ENCODE measurements at places on chromosomes 1 and 21.

DNA sequence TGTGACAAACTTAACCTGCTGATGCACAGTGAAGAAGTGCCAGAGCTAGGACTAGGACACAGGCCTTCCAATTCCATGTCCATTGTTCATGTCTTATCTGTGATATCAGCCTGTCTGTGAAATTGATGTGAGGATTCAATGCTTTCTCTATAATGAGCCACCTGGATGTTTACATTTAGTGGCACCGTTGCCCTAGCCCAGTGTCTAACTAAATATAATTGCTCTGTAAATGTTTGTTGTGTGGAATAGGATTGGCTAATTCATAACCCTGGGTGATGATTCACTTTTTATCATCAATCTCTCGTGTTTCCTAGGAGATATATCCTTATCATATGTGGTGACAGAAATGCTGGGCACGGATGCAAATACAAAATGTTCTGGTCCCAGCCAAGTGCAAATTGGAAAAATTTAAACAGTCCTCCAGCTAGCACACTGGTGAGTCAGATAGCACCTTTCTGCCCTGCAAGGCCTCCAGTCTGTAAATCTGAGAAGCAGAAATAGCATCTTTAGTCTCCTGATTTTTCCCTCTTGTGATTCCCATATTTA lies 46.9 kb upstream of the GNG12 start:
- peak; percentile 37 for DNase-seq

DNA sequence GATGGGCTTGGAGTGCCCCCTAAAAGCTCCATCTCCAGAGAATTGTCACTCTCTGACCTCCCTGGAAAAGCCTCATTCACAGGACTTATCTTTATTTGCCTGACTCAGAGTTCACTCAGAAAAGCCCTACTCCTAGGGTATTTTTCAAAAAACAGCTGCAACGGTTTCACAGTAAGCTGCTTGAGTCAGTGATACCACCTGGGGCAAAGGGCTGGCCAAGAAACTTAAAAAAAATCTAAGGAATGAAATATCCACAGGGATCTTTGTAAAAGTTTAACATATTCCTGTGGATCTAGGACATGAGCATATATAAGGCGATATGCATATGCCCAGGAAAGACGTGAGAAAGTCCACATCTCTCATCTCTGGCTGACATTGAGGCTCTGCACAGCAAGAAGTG lies 33.8 kb upstream of the TSPAN2 start:
- no peak for DNase-seq

DNA sequence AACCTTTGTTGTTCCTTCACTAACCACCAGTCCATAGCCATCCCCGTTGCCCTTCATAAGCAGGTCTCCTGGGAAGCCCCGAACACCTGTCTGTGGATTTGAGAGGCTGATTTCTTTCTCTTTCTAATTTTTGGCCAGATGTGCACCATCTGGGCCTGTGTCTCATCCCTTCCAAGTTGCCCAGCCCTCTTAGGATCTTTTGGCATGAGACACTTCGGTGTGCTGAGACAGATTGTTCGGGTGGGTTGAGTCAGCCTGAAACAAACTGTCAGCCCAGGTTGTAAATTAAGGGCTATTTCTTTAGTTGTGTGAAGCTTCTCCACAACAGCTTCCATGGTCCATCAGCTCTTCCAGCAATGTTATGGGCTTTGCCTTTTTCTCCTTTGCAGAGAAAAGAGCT lies 1.4 kb upstream of the DNAJC11 start:
- no peak for DNase-seq

GRCh38 chr1:230084408-230085177 lies 17.6 kb downstream of the GALNT2 start:
- DNase-seq = peak; percentile 90

- no peak for DNase-seq
These were observed 37.9 kb upstream of the ZBTB40 start for GRCh38 chr1:22413799-22414198.

GRCh38 chr1:82299056-82299455 lies 498.3 kb downstream of the ADGRL2 start:
- DNase-seq = peak; percentile 11

DNA sequence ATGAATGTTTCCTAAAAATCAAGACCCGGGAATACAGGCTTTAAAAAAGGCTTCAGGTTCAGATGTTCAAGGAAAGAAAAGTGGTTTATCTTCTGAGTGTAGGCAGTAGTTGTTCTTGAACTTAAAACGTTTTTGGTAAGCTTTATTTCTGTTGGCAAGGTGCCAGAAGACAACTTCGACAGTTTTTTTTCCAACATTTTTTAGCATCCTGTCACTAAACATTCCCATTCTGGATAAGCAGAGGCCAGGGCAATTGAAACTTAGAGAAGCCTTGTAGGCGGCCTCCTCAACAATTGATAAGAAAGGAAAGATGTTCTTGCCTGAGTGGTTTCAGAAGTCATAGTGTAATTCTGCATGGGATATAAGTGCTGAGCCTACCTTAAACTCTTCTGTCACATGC lies 66.7 kb downstream of the PATJ start:
- no peak for DNase-seq

GRCh38 chr1:91569411-91570119 lies 68.9 kb downstream of the CDC7 start:
- peak; percentile 84 for DNase-seq

GRCh38 chr21:28776251-28776650 lies 216.4 kb downstream of the LTN1 start:
- DNase-seq = peak; percentile 46

GRCh38 chr1:114344656-114345055 lies 166.3 kb downstream of the TRIM33 start:
- DNase-seq = no peak

DNA sequence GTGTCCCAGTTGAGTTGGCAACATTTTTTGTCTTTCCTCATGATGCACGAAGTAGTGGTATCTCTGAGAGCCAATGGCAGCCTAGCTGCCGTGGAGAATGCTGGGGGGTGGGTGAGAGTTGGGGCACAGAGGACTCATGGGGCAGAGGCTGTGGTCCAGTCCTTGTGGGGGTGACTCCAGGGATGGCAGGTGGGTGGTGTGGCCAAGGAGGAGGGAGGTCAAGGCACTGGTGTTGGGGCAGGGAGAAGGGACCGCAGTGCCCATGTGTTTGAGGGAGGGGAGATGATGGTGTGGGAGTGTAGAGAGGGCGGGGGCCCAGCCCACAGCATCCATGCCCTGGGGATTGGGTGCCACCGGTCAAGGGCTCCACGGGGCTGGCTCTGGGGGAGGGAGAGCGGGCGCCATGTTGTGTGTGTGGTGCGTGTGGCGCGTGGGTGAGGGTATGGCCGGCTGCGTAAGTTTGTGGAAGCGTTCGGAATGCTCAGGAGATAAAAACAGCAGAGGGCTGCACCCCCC lies 63.5 kb downstream of the PRKCZ start:
- no peak for DNase-seq

GRCh38 chr1:223210788-223211120 lies 67.7 kb upstream of the TLR5 start:
- DNase-seq = no peak

GRCh38 chr1:106875622-106876021 lies 180.9 kb upstream of the PRMT6 start:
- no peak for DNase-seq

DNA sequence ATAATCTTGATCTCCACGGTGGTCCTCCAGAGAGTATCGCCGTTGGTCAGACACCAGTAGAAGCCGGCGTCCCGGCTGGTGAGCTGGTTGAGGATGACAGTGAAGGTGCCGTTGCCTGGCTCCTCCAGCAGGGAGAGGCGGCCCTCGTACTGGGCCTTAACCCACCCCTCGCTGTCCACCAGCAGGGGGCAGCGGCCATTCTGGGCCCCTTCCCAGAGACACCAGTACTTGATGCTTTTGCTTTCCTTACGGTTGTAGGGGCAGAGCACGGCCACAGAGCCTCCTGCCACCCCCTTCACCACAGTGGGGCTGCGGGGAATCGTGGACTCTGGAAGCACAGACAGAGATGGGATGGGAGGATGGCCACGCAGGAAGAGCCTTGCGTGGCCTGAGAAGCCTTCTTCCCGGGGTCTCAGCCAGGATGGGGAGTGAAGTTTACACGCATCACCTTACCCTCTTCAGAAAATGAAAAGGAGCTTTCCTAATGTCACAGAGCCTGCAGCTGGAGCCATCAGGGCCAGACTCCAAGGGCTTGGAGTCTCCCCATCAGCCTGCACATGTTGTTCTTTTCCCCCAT lies 10.7 kb downstream of the PIGR start:
- no peak for DNase-seq

DNA sequence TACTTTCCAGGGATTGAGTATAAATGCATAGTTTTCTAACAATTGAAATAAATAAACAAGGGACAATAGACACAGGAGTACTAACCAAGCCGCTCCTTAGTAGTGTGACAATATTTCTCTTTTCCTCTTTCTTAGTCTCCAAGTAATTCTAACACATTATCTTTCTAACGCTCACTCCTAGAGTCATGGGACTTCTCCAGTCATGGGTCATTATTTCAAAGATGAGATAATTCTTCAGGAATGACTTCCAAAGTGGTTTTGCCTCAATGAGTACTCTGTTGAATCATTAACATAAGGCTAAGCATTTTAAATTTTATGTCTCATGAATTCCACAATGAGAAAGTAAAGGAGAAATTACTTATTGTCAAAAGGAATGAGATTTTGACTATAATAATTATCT lies 605.8 kb upstream of the ADAMTS5 start:
- DNase-seq = peak; percentile 48

- no peak for DNase-seq
These were observed at the start of gene FCRL2 for GRCh38 chr1:157776971-157777391. FCRL2 (minus strand) TSS chr1:157777132; CDS start chr1:157777073, 59 bp downstream.

DNA sequence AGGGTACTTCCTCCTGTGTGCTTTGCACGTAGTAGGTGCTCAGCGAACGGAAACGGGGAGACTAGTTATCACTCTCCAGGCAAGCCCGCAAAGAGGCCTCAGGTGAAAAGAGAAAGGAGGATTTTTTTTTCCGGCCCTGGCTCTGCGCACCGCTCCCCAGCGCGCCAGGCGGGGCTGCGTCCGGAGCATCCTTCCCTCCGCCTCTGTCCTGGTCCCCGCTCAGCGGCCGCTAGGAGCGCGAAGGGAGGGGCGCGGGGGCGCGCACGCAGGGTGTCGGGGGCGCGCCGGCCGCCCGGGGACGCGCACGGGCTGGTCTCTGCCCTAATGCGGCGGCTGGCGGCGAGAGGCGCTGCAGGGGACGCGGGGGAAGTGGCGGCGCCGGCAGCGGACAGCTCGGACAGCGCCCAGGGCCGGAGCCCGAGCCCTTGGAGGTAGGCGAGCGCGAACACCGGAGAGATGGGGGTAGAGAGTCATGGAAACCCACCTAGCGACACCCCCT lies 42.3 kb upstream of the NFASC start:
- DNase-seq = peak; percentile 51

DNA sequence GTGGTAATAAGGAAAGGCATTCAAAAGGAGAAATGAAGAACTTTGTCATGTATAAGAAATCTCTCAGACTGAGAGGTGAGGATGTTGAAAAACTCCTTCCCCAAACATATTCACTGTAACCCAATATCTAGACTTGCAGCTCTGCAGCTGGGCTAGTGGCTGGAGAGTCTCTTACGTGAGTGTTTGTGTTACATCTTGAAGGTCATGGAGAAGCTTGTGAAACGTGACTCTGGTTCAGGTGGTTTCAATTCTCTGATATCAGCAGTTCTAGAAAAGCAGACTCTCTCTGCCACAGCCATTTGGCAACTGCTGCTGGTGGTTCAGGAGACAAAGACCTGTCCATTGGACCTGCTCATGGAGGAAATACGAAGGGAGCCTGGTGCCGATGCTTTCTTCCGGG lies 55.0 kb upstream of the EPHA8 start:
- DNase-seq = peak; percentile 49

- no peak for DNase-seq
These were observed 130.7 kb downstream of the COQ8A start for GRCh38 chr1:227070638-227071285.

GRCh38 chr1:192628396-192629057 lies 7.4 kb upstream of the RGS13 start:
- no peak for DNase-seq

GRCh38 chr1:40122855-40123254 lies 25.8 kb upstream of the PPT1 start:
- no peak for DNase-seq

DNA sequence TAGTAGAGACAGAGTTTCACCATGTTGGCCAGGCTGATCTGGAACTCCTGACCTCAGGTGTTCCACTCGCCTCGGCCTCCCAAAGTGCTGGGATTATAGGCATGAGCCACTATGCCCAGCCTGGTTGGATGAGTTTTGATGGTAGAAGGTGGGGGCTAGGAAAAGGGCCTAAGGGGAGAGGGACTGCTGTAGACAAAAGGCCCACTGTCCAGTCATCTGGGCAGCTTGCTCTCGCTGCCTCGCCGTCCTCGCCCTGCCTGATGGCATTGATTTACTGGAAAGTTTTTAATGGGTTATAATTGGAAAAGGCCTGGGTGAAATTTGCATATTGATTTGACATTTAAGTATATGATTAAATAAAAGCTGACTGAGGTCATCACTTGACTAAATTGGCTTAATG lies 175.1 kb upstream of the CSF3R start:
- no peak for DNase-seq

GRCh38 chr1:18642278-18643095 lies 11.8 kb downstream of the PAX7 start:
- DNase-seq = no peak

GRCh38 chr1:153352523-153352922 lies 3.9 kb upstream of the PGLYRP4 start:
- peak; percentile 53 for DNase-seq

GRCh38 chr1:55054396-55054795 lies 15.0 kb downstream of the PCSK9 start:
- DNase-seq = no peak

- DNase-seq = no peak
These were observed 2.8 kb downstream of the MASP2 start for GRCh38 chr1:11044086-11044848.

- DNase-seq = no peak
These were observed 37.9 kb downstream of the CDK18 start for GRCh38 chr1:205542367-205542766.

DNA sequence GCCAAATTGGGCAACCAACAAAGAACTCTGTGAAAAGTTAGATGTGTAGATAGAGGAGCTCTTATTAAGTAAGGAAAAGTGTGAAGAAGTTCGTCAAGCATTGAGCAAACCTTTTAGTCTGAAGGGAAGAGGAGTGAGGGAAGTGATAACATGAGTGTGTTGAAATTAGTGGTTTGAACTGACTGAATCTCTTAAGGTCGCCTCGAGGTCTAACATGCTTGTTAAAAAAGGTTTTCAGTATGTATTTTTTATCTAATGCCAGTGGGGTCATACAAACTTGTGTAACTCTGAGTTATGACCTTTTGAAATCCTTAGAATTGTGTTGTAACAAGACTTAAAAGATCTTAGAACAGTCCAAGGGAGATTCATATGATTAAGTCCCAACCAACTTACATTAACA lies 34.1 kb downstream of the SOAT1 start:
- peak; percentile 5 for DNase-seq

DNA sequence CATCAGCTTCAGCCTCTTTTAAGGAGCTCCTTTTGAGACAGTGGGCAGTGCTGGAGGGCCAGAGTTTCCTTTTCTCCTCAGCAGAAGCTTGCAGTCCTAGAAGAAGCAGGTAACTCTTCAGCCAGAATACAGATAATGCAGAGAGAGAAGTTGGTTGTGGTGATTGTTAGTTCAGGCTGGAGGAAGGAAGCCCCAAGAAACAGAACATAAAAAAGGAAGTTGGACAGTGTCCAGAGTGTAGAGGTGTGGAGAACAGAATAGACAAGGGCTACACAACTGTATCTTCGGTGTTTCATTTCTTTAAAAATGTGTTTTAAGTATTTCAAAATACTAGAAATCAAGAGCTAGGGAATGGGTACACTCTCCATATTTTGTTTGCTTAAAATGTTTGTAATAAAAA lies 6.4 kb upstream of the TACSTD2 start:
- DNase-seq = no peak
